ENCODE measurements at places on chromosomes 7 and 10.

- no peak for DNase-seq
Observed at GRCh38 chr10:106919871-106920282, 244.6 kb downstream of the SORCS1 start.

DNA sequence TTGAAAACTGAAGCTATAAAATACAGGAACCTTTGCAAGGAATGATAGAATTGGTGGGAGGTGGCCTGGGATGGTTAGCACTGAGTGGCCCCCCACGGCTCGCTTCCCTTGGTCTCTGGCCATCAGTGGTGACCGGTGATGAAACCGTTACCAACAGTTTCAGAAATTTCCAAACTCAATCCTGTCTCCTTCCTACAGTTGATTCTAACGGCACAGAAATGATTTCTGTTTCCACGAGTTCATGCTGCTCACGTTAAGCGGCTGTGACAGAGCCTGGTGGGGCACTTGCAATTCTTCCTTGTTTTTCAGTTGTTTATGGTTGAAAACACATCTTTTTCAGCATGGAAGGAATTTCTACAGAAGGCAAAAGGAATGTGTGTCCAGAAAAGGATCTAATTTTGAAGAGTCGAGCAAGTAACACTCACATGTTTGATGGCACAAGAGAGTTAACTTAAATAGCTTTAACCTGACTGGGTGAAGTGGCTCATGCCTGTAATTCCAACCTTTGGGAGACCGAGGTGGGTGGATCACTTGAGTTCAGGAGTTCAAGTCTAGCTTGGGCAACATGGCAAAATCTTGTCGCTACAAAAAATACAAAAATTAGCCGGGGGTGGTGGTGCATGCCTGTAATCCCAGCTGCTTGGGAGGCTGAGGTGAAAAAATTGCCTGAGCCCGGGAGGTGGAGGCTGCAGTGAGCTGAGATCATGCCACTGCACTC, 100.1 kb downstream of the DNAJB6 start:
- no peak for DNase-seq

- peak; percentile 31 for DNase-seq
Observed at GRCh38 chr7:132177708-132178401, 398.4 kb downstream of the PLXNA4 start.

- DNase-seq = no peak
Observed at GRCh38 chr10:104336821-104337467, 1.3 kb downstream of the ITPRIP start.

DNA sequence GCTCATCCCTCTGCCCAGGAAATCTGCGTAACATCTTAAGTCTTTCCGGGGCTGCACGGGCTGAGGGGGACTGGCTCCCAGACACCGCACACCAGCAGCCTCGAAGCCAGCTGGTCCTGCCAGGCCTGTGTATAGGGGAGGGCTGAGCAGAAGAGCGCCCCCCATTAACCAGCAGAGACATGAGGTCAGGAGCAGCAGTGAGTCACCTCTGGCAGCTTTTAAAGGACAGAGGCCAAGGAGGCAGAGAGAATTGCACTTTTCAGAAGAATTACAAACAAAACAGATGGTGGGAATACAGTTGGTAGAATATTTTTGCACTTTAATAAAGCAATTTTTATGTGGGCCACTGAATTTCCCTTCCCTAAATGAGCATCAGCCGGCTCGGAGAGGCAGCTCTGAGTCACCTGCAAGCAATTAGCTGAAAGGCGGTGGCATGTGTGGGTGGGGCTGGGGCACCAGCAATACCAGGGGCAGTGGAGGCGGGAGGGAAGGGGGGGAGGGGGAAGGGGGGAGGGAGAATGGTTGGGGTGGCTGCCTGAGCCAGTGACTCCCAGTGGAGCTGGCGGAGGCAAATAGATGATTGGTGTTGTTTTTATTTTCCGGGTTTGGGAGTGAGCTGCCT, 39.1 kb downstream of the GOLGA7B start:
- DNase-seq = peak; percentile 83

- DNase-seq = peak; percentile 90
Observed at GRCh38 chr10:102114861-102115618, 5.1 kb downstream of the LDB1 start.

- no peak for DNase-seq
Observed at GRCh38 chr10:133474665-133475424, 21.1 kb downstream of the SCART1 start.

GRCh38 chr10:97858001-97858439, 8.4 kb downstream of the GOLGA7B start:
- no peak for DNase-seq

DNA sequence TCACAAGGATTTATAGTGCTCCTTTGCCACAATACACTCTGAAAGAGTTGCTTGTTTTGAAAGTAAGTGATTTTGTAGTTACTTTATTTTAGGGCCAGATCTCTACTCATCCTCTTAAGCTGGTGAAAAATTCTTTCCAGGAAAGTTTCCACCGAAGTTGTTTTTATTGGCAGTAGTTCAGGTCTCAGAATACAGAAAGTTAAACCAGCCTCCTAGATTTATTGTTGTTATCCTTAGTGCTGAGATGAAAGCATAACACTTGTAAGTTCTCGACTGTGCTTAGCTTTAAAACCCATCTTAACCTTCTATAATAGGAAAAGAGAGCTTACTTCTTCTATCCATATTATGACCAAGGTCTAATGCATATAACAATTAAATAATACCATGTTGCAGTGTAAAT, 5.5 kb downstream of the AP3M1 start:
- no peak for DNase-seq

- peak; percentile 42 for DNase-seq
Observed at GRCh38 chr7:30771880-30772425, 736 bp downstream of the MINDY4 start.

- DNase-seq = no peak
Observed at GRCh38 chr10:113235508-113235907, 285.5 kb downstream of the TCF7L2 start.

GRCh38 chr10:118521415-118522117, 73.9 kb downstream of the PRLHR start:
- DNase-seq = no peak

DNA sequence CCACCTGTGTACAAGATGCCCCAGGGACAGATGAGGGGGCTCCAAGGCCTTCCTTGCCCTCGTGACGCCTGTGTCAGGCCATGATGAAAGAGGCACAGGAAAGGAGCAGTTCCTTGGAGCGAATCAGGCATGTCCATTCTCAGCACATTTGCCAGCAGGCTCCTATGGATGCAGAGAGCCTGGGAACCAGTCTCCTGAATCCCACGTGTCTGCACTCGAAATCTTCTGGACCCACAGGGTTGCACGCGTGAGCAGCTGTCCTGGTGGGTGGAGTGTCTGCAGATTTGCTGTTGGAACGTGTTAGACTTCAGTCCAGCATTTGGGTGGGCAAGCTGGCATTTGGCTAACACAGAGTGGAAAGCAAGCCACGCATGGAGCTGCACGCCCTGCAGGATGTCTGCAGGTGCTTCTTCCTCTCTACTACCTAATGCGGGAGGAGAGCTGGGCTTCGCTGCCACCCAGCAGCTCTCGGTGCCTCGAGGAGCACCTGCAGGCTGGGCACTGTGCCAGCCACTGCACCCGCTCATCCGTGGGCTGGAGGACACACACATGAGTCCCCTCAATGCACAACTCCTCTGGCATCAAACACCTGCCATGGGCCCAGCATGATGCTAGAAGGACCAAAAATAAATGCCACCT, 140.7 kb downstream of the PAXIP1 start:
- DNase-seq = no peak

- DNase-seq = peak; percentile 78
Observed at GRCh38 chr7:83976302-83976701, 218.3 kb downstream of the SEMA3A start.

DNA sequence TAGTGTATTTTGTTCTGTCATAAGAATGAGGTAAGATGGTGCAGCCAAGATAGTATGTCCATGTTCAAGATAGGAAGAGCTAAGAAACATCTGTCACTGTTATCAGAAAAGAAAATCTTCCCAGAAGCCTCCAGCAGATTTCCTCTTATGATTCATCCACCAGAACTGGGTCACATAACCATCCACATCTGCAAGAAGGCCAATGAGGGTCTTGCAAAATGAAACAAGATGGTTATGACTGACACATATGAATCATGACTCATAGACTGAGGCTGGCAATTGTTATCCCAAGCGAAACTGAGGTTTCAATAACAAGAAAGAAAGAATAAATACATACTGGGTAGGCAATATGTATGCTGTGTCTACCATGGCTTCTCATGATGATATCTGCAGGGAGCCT, 30.3 kb downstream of the CCNJ start:
- no peak for DNase-seq

DNA sequence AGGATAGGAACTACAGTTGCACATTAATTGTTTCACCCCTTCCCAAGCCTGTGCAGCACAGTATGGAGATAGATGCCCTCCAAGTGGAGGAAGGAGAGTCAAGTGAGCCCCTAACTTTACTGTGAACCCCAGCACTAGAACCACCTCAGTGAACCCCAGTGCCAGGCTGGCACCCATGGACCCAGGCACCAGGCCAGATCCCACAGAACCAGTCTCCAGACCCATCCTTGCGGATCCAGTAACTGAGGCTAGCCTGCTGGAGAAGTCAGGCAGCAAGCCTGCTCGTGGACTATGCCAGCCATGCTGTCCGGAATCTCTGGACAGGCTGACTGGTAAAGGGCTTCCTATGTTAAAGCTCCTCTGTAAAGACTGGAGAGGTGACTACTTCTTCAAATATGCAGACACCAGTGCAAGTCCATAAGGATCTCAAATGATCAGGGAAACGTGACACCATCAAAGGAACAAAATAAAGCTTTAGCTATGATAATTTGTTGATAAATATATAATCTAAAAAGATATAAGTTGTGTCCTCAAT, 27.7 kb downstream of the SHOC2 start:
- no peak for DNase-seq

GRCh38 chr7:137985253-137985896, 16.5 kb downstream of the CREB3L2 start:
- no peak for DNase-seq

DNA sequence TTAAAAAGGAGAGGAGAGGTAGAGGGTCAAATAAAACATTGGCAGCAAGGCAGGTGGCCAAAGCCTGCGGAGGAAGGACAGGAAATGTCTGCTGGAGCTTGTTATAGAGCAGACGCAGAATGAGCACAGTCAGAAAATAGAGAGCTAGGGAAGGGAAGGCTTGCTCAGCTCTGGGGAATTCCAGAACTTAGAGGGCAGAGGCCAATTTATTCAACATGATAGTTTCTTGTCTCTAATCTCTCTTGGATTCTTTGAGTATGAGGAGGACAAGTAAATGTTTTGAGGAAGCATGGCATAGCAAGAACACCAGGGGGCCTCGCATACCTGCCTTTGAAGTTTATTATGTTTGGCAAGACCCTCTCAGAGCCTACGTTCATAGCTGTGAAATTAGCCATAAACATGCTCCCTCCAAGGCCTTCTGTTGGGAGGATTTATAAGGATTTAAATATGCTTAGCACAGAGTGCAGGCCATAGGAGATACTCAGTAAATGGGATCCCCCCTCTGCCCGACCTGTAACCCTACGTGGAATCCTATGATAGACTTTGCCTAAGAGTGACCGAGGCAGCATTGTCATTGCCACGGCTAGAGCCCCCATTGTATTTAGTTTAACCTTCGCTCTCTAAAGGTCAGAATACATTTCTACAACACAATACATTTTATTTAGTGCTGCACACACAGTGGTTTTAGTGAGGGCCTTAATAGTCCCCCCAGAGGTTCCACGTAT, 293.9 kb downstream of the CCDC3 start:
- DNase-seq = peak; percentile 82

DNA sequence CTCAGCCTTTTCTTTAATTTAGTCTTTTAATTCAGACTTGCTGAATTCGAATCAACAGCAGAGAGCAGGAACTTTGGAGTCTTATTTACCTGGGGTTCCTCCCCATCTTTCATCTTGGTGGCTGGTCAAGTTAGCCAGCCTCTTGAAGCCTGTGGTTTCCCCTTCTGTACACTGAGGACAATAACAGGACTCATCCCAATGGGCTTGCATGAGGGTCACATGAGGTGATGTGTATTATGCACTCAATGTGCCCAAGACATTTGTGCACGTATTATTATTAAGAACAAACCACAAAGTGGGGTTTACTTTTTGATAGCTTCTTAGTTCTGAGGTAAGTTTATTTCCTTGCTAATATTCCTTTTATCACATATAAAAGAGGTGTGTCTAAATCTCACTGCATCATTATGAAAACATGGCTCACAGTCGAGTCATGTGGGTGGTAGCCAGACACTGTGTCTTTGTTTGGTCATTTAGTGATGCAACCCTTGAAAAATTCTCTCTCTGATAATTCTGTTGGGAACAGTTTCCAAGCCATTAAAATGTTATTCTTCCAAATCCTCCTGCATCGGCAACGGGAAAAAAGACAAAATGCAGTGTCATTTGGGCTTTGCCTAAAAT, 86.5 kb upstream of the GRB10 start:
- no peak for DNase-seq

DNA sequence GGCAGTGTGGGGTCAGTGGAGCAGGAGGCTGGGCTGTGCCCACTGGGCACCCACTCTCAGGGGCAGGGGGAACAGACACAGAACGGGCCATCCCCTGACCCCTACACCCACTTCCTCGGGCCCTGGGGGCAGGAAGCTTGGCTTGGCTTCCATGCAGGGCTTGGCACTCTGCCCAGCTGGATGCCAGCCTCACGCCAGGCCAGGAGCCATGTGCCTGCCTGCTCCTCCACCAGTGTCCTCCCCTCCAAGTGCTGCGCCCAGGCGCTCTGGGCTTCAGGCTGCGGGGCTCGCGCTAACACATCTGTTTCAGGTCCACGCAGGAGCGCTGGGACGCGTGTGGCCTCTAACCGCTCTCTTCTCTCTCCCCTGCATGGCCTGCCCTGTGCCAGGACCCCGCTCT, 12.7 kb downstream of the LDB3 start:
- DNase-seq = no peak

- DNase-seq = no peak
Observed at GRCh38 chr10:31760674-31761081, 168.0 kb downstream of the ARHGAP12 start.

- DNase-seq = peak; percentile 92
Observed at GRCh38 chr10:90571481-90572258, 286.2 kb downstream of the HTR7 start.

- DNase-seq = no peak
Observed at GRCh38 chr7:71472962-71473361, 341.0 kb downstream of the GALNT17 start.

DNA sequence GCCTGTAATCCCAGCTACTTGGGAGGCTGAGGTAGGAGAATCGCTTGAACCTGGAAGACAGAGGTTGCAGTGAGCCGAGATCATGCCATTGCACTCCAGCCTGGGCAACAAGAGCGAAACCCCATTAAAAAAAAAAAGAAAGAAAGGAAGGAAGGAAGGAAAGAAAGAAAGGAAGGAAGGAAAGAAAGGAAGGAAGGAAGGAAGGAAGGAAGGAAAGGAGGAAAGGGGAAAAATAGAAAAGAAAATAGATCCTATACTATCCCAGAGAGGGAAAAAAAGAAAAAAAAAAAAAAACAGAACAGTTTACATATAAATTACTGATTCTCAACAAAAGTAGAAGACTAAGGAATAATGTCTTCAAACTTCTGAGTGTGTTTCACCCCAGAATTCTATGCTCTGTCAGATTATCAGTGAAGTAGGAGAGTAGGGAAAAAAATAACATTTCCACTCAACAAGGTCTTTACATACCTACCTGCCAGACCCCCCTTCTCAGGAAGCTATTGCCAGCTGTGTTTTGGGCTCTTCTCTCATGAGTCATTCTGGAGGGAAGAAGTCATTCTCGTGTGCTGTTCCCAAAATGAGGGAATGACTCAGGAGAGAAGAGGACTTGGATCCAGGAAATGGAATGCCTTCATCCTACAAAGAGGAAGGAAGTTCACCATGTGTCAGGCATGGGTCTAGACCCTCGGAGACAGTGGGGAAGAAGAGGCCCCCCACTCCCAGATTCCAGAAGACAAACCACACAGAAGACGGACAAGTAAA, 20.9 kb downstream of the RGS10 start:
- no peak for DNase-seq
